ENCODE measurements at places on chromosomes 1 and 21. TPM values are rescaled to one million over a fixed set of nuclear protein-coding genes. Genes with fewer than 3 reads are reported as not detected.

SLC6A9 gene
- not detected for total RNA-seq

PRELP gene
- not detected for total RNA-seq

LCE1E gene
- not detected for total RNA-seq

GPR161 gene
- not detected for total RNA-seq

KLHL12 gene
- total RNA-seq: 18.5 TPM

OR2AK2 gene
- 0.70 TPM for total RNA-seq

CR1L gene
- not detected for total RNA-seq

DNAH14 gene
- total RNA-seq: 0.34 TPM

DNA sequence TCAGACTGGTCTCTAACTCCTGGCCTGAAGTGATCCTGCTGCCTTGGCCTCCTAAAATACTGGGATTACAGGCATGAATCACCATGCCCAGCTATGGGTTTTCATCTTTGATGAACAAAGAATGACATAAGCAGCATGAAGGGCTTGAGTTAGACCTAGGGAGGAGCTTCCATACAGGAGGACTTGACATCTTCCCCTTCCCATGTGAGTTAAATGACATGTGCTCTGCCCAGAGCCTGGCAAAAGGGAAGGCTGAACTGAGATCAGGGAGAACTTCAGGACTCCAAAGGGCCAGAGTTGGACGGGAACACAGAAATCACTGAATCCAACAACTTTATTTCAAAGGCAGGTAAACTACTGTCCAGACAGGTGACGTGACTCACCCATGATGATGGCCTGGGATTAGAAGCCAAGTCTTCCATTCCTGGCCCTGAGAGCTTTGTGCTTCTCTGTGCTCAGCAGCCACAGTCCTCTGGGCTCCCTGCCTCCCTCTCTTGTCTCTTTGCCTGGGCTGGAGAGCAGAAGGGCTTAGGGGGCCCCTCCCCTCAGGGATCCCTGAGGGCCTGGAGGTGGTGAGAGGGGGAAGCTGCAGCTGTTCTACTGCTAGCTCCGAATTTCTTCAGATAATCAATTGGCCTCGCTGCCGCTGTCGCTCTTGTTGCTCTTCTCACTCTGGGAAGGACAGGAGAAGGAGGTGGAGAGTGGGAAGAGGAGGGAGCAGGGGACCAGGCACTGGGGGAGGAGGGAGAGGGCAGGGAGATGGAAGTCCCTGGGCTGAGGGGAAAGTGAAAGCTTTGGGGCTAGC, 7.6 kb downstream of the NHLH1 start:
- no peak for DNase-seq

DNA sequence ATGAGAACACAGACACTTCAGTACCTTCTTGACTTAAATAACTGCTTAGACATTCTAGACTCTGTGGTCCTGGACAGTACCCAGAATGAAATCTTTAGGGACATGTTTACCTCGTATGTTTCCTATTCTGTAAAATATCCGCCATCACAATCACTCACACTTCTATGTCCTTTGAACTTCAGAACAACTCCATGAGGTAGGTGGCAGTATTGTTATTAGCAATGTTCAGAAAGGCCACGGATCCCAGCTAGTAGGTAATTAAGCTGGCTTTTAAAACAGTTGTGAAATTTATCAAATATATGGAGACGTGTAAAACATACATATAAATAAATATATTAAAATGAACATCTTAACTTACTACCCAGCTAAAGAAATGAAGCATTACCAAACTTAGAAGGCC, 83.4 kb downstream of the CACHD1 start:
- DNase-seq: no peak

DNA sequence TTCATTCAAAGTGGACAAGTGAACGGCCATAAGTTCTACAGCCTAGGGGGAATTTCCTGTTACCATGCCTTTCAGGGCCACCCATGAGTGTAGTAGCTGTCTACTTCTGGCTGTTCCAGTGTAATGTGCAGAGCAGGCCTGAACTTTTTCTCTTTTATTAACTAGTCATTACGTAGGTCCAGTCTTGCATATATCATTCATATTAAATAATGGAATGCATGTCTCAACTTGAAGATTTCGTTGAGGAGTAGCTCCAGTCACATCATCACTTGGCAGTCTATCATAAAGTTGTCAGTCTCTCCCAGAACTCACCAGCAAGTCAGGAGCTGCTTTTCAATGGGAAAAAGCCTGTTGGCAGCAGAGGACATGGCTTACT, 12.0 kb upstream of the GIPC2 start:
- DNase-seq: no peak

DNA sequence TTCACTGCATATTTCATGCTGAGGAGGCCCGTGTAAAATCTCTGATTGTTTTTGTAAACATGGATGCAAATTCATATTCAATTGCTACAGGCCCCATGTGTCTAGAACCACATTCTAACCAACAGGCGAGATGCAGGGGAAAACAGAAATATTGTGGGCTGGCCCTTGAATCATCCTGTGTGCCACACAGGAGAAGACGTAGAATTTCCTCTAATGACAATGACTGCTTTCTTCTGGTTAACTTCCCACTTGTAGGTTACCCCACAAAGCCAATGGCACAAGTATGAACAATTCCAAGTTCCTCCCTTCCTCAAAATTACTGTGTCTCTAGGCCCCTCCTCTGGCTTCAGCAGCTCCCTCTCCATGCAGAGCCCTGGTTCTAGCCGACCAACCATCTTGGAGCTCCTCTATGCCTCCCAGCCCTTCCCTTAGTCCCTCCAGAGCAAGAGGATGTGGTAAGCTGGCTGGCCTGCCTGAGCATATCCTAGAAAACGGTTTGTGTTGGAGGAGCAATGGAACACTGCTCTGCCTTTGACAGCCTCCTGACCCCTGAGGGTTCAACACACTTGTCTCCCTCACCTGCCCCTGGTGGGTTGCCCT, 205.2 kb downstream of the HS2ST1 start:
- no peak for DNase-seq

DNA sequence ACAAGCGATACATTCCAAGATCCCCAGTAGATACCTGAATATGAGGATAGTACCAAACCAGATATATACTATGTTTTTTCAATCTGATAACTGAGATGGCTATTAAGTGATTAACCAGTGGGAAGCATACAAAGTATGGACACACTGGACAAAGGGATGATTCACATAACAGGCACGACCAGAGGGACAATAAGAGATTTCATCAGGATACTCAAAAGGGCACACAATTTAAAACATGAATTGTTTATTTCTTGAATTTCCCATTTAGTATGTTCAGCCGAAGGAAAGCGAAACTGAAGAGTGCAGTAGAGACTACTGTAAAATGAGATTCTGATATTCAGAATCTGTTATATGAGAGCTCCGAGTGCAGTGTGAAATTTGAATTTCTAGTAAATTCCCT, 10.6 kb downstream of the ZZZ3 start:
- DNase-seq: no peak

GRCh38 chr1:247113094-247113497, 8.9 kb upstream of the ZNF669 start:
- no peak for DNase-seq

DNA sequence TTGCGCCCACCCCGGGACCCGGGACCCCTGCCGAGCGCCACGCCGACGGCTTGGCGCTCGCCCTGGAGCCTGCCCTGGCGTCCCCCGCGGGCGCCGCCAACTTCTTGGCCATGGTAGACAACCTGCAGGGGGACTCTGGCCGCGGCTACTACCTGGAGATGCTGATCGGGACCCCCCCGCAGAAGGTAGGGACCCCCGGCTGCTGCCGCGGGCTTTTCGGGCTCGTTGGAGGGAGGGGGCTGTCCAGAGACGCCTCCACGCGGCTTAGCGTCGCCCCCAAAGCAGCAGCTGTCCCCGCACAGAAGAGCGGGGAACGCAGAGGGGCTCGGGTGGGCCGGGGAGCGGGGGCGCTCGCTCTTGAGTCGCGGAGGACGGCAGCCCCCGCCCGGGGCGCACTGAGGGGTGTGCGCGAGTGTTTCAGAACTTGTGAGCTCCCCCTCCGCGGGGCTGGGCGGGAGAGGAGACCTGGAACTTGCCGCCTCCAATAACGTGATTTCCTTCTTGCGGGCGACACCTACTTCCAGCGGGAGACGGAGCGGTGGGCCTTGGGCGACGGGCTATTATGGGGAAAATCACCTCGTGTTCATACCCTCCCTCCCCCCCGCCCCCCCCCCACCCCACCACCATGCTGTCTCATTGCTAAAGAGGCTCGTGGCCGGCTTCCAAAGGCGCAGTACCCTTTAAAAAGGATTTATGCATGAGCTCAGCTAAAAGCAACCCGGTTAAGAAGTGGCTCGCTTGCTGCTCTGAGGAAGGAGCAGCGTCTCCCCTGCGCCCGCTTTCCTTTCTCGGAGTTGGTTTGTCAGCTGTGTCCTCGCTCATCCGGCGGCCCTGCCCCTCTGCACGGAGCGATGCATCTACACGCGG, 664 bp downstream of the BACE2 start:
- no peak for DNase-seq

- DNase-seq: no peak
Observed at GRCh38 chr1:175373786-175374623, 181.4 kb upstream of the KIAA0040 start.

DNA sequence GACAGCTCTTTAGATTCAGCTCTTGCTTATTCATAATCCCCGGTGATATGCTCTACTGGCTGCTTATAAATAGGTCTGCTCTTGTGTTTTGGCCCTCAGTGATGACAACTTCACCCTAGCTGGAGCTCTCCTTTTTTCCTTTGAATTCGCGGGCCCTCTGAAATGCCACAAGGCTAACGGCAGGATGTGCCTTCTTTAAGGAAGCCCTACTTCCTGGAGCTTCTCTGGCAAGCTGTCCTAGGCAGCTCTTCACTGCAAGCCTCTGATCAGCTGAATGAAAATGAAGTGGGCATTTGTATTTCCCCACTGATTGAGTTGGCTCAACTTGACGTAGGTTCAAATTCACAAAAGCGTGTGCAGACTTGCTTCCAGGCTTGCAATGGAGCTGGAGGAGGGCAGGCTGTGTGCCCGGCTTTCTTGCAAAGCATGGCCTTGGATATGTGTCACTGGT, 22.2 kb downstream of the SGIP1 start:
- no peak for DNase-seq

DNA sequence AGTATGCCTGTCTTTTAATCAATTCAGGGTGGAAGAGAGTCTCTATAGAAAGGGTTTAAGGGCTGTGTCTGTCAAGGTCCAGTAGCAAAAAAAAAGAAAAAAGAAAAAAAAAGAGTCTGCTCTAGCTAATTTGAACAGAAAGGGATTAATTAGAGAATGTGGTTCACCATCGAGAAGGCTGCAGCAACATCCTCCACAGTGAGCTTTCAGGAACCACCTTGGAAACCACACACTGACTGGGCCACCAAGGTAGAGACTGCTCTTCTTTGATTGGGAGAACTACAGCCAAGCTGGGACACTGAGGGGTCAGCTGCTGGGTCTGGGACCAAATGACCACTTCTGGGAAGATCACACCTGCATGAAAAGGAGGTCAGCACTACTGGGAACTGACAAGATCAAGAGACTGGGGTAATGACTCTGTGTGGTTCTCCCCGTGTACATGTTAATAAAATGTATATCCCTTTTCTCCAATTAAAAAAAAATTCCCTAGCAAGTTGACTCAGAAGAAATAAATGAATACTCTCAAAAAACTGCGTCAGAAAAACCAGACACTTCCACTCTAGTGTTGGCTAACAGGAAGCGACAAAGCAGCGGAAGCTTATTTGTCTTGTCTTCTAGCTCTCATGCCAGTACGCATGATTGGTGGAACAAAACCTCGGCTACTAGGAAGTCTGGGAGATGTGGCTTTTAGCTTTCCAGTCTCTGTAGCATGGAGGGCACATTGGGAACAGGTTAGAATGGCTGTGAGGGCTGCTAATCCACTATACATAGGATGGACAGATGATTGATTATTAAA, 60.0 kb upstream of the IVNS1ABP start:
- no peak for DNase-seq

- DNase-seq: no peak
Observed at GRCh38 chr1:97727029-97727428, 193.8 kb downstream of the DPYD start.

GRCh38 chr1:193974286-193974798, 787.9 kb upstream of the B3GALT2 start:
- DNase-seq: no peak

- no peak for DNase-seq
Observed at GRCh38 chr1:219744652-219745469, 132.0 kb upstream of the ZC3H11B start.

DNA sequence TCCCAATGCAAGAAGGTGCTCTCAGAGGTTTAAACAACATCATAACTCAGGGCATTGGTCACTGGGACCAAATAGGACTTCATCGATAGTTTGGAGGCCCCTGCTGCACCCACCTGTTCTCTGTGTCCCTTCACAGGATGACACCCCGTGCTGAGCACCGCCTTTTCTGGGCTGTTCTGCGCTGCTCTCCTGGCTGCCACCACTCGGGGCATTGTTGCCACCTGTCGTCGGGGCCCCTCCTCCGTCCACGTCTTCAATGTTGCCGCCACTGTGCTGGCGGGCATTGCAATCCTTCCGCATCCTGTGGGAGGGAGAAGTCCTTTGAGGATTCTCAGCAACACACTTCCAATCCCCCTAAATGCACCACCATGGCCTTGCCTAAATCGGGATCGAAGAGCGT, 47.7 kb downstream of the NTPCR start:
- DNase-seq: no peak

GRCh38 chr1:7632176-7632575, 138.9 kb upstream of the VAMP3 start:
- no peak for DNase-seq

DNA sequence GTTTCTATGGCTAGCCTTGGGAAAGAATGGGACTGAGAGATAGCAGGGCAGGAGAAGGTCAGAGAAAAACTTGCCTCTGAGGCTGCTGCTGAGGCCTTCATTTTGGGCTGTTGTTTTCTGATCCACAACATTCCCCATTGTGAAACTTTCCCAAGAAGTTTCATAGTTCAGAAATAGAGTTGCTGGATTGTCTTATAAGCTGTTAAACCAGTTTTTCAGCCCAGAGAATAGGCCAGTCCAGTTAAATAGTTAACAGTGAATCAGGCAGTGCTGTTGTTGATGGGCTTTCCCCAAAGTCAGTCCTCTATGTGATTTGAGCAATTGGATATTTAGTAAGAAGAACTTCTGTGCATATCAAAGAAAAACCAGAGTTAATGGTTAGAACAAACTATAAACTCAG, 77.0 kb downstream of the C21orf91 start:
- no peak for DNase-seq

DNA sequence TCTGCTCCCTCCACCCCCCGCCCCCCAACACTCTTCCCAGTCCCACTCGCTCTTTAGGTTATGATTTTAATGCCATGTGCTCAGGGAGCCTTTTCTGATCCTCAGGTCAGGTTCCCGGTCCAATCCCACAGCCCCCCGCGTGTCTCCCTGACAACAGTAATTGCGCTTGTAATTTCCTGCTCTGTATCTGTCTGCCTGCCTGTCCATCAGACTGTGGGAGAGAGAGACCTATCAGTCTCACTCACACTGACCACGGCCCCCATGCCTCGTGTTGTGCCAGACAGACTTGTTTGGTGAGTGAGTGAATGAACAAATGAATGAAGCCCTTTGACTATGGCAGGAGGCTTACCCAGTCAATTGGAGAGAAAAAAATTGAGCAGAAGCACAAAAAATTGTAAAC, 50.8 kb upstream of the ECE1 start:
- no peak for DNase-seq

DNA sequence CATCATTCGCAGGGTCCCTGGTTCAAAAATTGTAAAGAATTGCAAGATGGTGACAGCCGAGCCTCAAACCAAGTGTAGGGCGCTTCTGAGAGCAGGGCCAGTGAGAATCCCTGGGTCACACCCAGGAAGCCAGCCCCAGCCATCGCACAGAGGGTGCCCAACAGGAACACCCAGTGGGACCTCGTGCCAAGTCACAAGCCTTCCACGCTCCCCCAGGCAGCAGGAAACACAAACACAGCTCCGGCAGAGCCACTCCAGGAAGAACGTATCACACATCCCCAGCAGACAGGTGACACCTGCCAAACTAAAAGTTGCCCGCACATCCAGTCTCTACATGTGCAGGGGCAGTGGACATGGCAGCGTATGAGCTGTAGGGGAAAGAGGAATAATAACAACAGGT, 20.2 kb downstream of the DHRS3 start:
- no peak for DNase-seq
